Heart right ventricle (tissue), 16 donors: ENCODE measurements at places on chromosomes 6 and 20. TPM values are rescaled to one million over a fixed set of nuclear protein-coding genes. Genes with fewer than 3 reads are reported as not detected.

DNA sequence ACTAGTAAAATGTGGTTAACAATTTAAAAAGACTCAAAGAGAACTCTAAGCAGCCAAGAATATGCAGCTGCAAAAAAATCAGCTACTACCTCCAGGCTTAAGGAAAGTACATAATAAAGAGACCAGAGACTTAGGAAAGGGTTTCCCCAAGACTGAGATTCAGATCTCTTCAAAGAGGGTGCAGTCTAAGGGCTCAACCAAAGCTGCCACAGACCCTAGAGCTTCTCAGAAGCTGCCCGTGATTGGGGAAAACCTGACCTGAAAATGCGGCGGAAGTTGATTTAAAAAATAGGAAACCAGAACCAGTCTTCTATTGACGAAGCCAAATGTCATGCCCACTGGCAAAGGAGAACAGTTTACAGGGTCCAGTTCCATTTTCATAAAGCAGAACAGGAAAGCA, 516.8 kb upstream of the MARCKS start:
- H3K4me3 ChIP-seq = no peak overlapping the region
- H3K36me3 ChIP-seq = no peaks in the 10 kb centered on the region
- no peaks in the 10 kb centered on the region for H3K27me3 ChIP-seq
- DNase-seq = no peak
- H3K4me1 ChIP-seq = no peaks in the 10 kb centered on the region

- H3K4me1 ChIP-seq = peaks cover 21% of the 10 kb centered on the region
- H3K27ac ChIP-seq = peak overlapping the region; percentile 52
- H3K4me3 ChIP-seq = no peak overlapping the region
- H3K36me3 ChIP-seq = no peaks in the 10 kb centered on the region
- no peak for DNase-seq
Measured at GRCh38 chr6:129672341-129672682, 37.7 kb downstream of the ARHGAP18 start.

DNA sequence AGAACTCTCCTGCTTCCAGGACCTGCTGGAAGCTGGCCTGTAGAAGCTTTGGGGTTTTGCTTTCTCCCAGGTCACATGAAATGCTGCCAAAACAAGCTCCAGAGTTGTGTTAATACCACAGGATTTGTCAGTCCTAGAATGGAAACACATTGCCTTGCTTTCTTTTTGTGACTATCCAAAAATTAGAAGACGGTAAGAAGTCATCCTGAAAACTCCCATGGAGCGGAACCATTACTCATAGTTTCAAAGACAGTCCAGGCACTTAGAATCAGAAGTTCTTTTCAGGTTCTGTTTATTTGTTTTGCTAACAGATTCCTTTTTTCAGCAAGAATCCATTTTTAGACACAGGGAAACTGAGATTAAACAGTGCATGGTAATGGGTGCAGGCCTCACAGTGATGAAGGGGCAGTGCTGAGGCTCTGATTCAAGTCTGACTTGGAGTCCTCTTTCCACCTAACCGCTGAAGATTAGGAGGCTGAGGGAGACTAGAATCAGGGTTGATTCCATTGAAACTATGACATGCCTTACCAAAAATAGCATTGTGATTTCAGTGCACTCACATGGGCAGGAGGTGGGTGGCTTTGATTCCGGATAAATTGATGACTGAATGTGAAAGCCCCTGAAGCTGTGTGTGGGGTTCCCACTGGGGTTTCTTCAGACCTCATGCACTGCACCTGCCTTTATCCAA, 72.2 kb upstream of the NAA20 start:
- DNase-seq = no peak
- peak overlapping the region; percentile 59 for H3K27ac ChIP-seq
- peaks cover 74% of the 10 kb centered on the region for H3K4me1 ChIP-seq

- peak overlapping the region; percentile 10 for H3K4me3 ChIP-seq
- H3K27me3 ChIP-seq = peaks cover 69% of the 10 kb centered on the region
- H3K4me1 ChIP-seq = peaks cover 23% of the 10 kb centered on the region
- DNase-seq = no peak
- H3K27ac ChIP-seq = no peak overlapping the region
- H3K36me3 ChIP-seq = no peaks in the 10 kb centered on the region
Measured at GRCh38 chr6:166253281-166253681, 54.9 kb downstream of the PRR18 start.

GRCh38 chr6:91435630-91436029, 848.8 kb upstream of the MAP3K7 start:
- H3K36me3 ChIP-seq = no peaks in the 10 kb centered on the region
- no peaks in the 10 kb centered on the region for H3K27me3 ChIP-seq
- no peak overlapping the region for H3K27ac ChIP-seq
- H3K4me1 ChIP-seq = no peaks in the 10 kb centered on the region
- no peak for DNase-seq

DNA sequence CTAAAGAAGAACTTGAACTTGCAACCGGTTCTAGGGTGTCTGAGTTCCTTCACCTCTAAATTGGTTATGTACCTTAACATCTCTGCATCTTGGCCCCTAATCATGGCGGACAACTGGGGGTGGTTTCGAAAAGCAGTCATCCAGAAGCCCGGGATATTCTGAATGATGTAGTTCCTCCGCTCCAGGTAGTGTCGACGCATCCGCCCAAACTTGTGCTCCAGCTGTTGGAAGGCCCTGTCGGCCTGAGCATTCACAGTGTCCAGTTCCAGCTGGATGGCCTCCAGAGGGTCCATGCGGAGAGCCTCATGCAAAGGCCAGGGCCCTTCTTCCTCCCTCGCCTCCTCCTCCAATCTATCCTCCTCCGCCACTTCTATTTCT, 887 bp downstream of the TSPYL1 start:
- peak overlapping the region; percentile 57 for H3K4me3 ChIP-seq
- peaks cover 68% of the 10 kb centered on the region for H3K4me1 ChIP-seq
- peak overlapping the region; percentile 96 for H3K27ac ChIP-seq
- H3K27me3 ChIP-seq = no peaks in the 10 kb centered on the region
- peaks cover 26% of the 10 kb centered on the region for H3K36me3 ChIP-seq

- no peaks in the 10 kb centered on the region for H3K27me3 ChIP-seq
- no peaks in the 10 kb centered on the region for H3K36me3 ChIP-seq
- no peak for DNase-seq
Measured at GRCh38 chr6:80728101-80728750, 621.8 kb downstream of the BCKDHB start.

LPA gene
- polyA plus RNA-seq = not detected
